Right hindlimb (tissue), 1 donor: ENCODE measurements at places on chromosomes 12 and 14.

DNA sequence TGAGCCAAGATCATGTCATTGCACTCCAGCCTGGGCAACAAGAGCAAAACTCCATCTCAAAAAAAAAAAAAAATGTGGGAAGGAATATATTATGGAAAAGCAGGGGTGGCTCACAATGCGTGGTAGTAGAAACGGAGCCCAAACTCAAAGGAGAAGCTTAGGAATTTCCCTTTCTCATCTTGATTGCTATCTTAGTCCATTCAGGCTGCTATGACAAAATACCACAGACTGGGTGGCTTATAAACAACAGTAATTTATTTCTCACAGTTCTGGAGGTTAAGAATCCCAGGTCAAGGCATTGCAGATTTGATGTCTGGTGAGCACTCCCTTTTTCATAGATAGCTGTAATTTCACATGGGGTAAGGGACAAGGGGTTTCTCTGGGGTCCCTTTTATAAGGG lies 153.8 kb upstream of the KRR1 start:
- no peak for DNase-seq

GRCh38 chr12:3655328-3655900 lies 97.5 kb downstream of the CRACR2A start:
- DNase-seq: no peak

DNA sequence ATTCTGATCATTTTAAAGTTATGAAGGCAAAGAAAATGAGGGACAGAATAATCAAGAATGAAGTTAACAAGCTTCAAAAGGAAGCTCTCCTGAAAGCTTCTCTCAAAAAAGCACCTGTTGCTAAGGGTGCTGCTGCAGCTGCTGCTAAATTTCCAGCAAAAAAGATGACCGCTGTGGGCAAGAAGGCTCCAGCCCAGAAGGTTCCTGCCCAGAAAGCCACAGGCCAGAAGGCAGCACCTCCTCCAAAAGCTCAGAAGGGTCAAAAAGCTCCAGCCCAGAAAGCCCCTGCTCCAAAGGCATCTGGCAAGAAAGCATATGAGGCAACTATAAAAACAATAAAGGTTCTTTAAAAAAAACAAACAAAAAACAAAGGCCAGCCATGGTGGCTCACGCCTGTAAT lies 52.7 kb upstream of the NR2C1 start:
- no peak for DNase-seq

- peak; percentile 60 for DNase-seq
Observed at GRCh38 chr14:24984846-24985589, 64.9 kb downstream of the STXBP6 start.

GRCh38 chr12:28017873-28018255 lies 45.3 kb upstream of the PTHLH start:
- no peak for DNase-seq

DNA sequence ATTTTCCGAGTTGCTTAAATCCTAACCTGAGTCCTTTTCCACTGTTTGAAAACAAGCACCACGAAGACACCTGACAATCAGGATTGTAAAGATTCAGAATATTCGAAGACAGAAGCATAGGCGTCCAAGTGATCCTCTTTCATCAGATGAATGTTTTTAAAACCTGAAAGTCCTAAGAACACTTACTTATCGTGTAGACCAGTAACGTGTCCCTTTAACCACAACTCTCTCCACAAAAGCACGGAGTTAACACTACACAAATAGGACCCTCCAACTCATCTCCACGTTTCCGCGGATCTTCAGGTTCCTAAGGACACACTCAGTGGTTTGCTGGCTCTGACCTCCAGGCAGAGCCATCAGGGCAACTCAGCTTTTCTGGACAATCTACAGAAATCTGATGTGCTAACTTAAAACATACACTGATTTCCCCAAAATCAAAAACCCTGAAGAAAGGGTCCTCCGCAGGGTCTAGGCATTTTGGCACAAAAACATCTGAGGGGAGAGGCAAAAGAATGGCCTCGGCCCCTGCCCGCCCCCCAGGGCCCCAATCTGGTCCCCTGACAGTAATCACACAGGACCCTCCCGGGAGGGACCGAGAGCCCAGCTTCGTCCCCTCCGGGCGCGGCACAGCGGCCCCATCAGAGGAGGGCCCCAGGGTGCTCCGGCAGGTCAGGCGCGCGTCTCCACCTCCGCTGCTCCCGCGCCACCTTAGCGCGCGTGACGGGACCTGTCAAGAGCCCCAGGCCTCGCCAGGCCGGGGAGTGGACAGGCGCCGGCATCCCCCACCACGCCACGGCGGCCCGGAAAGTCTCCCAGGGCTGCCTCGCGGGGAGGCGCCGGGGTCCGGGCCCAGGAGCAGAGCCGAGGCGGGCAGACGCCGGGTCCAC lies 925 bp downstream of the DICER1 start:
- peak; percentile 52 for DNase-seq

DNA sequence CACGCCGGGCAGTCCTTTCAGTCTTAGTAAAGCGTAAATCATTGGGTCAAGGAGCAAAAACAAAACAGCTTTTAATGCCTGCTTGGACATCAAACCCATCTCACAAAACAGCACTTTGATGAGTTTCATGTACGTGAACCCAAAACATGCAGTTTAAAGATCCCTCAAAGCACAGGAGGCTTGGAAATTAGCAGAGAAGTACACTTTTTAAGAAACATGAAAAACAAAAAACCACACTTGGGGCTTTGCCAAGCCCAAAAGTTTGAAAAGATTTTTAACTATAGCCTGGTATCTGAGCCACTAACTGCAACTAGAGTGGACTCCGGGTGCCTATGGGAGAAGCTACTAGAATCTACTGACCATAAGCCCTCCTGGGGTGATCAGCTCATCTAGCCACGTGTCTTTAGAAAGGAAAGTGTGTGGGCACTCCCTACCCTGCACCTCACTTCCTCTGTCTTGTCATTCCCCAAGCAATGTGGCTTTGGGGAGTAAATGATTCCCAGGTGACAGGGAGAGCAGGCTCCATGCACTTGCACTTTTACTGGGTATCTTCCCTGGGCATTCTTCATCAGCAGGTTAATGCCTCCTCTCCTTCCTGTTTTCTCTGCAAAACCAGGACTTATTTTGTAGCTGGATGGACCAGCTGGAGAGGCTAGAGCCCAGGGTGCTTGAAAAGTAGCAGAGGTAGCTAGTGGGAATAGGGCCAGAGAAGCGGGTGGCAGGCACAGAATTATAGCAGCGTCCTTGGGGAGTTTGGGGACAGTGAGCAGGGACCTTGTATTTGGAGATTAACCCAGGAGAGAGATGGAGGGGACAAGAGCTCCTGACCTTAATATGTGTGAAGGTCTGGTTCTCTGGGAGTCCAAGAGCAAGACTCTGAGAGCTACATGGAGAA lies 339.3 kb downstream of the BCL11B start:
- DNase-seq: no peak
